ENCODE measurements at places on chromosomes 16 and 17. TPM values are rescaled to one million over a fixed set of nuclear protein-coding genes. Genes with fewer than 3 reads are reported as not detected.

The ZNF205 gene
- total RNA-seq = 10.6 TPM

The PRAC2 gene
- total RNA-seq = not detected

The KRT36 gene
- total RNA-seq = not detected

The KCNG4 gene
- total RNA-seq = not detected

The TBC1D3D gene
- total RNA-seq = 0.09 TPM

The PAFAH1B1 gene
- 51.9 TPM for total RNA-seq

The KRTAP4-1 gene
- not detected for total RNA-seq

The IRX3 gene
- 11.2 TPM for total RNA-seq

The GP2 gene
- total RNA-seq = not detected

The RAPGEFL1 gene
- total RNA-seq = 1.4 TPM

The TBC1D28 gene
- total RNA-seq = not detected

The PLEKHH3 gene
- total RNA-seq = 40.7 TPM

The TP53TG3B gene
- total RNA-seq = not detected

The TBC1D3 gene
- not detected for total RNA-seq

The NPIPB6 gene
- 0.09 TPM for total RNA-seq

The ZG16B gene
- total RNA-seq = 2.1 TPM

The CALB2 gene
- total RNA-seq = not detected

The SOX15 gene
- total RNA-seq = 0.85 TPM

The KCNH6 gene
- not detected for total RNA-seq

The CES1 gene
- total RNA-seq = 0.82 TPM

The CEMP1 gene
- not detected for total RNA-seq

The CDH8 gene
- not detected for total RNA-seq

The CLDN7 gene
- total RNA-seq = 0.17 TPM

The SLC35G6 gene
- not detected for total RNA-seq

The CHAD gene
- not detected for total RNA-seq

The TBC1D3H gene
- total RNA-seq = not detected

The PYY gene
- not detected for total RNA-seq

Data from pericardium fibroblast (primary cell).